ENCODE measurements at places on chromosomes 1 and 21. TPM values are rescaled to one million over a fixed set of nuclear protein-coding genes. Genes with fewer than 3 reads are reported as not detected.
A peak's percentile ranks its signal among the peaks of the same experiment; 100 is the strongest.

Gene TAS1R3
- total RNA-seq: 0.50 TPM

GRCh38 chr1:115192200-115192767, 103.0 kb upstream of the TSPAN2 start:
- no peak for DNase-seq
- H3K36me3 ChIP-seq: no peaks in the 10 kb centered on the region
- no peak overlapping the region for H3K4me3 ChIP-seq
- H3K4me1 ChIP-seq: peaks cover 22% of the 10 kb centered on the region
- no peaks in the 10 kb centered on the region for H3K27me3 ChIP-seq

- H3K4me3 ChIP-seq: no peak overlapping the region
- no peaks in the 10 kb centered on the region for H3K36me3 ChIP-seq
- no peak for DNase-seq
- H3K27me3 ChIP-seq: no peaks in the 10 kb centered on the region
- no peaks in the 10 kb centered on the region for H3K4me1 ChIP-seq
Observed at GRCh38 chr1:97976801-97977200, 56.0 kb upstream of the DPYD start.

- no peak for DNase-seq
- H3K36me3 ChIP-seq: no peaks in the 10 kb centered on the region
- H3K4me3 ChIP-seq: peak within 1 kb of the TSS; percentile 58
- peaks cover 11% of the 10 kb centered on the region for H3K4me1 ChIP-seq
Observed at GRCh38 chr1:36083635-36084496, at the start of gene TEKT2. TEKT2 (plus strand) TSS chr1:36084094; CDS start chr1:36084922, 828 bp downstream.

GRCh38 chr1:58813361-58813760, 29.5 kb upstream of the JUN start:
- H3K36me3 ChIP-seq: no peaks in the 10 kb centered on the region
- no peak overlapping the region for H3K27ac ChIP-seq
- H3K4me3 ChIP-seq: no peak overlapping the region

- H3K27ac ChIP-seq: peak overlapping the region; percentile 94
- no peak for DNase-seq
- H3K36me3 ChIP-seq: peaks cover 26% of the 10 kb centered on the region
- H3K27me3 ChIP-seq: peaks cover 10% of the 10 kb centered on the region
Observed at GRCh38 chr1:152035539-152036266, 1.1 kb downstream of the S100A11 start.

- H3K36me3 ChIP-seq: no peaks in the 10 kb centered on the region
- peak overlapping the region; percentile 86 for H3K27ac ChIP-seq
- H3K4me3 ChIP-seq: peak overlapping the region; percentile 8
- H3K4me1 ChIP-seq: peaks cover 50% of the 10 kb centered on the region
Observed at GRCh38 chr1:41902159-41902577, 16.6 kb downstream of the HIVEP3 start.

Gene SEC16B
- 4.2 TPM for total RNA-seq

Gene DPT
- total RNA-seq: not detected

GRCh38 chr1:81472387-81472786, 328.3 kb upstream of the ADGRL2 start:
- H3K4me1 ChIP-seq: no peaks in the 10 kb centered on the region
- no peaks in the 10 kb centered on the region for H3K27me3 ChIP-seq
- DNase-seq: no peak
- H3K4me3 ChIP-seq: no peak overlapping the region

DNA sequence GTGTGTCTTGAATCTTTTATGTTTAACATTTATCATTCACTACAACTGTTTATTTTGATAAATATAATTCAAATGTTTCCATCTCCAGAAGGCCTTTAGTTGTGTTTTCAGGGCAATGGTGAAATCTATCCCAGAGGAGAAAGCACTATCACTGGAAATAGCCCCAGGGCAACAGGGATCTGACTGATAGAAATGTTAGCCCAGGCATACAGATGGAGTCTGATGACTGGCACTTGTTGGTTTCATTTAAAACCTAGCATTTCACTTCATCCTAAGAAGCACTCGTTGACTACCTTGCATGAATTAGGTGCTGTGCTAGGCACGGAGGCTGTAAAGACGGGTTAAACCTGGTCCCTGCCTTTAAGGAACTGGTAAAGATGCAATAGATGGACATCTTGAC, 103.1 kb downstream of the C1orf21 start:
- H3K27ac ChIP-seq: no peak overlapping the region
- H3K27me3 ChIP-seq: no peaks in the 10 kb centered on the region

DNA sequence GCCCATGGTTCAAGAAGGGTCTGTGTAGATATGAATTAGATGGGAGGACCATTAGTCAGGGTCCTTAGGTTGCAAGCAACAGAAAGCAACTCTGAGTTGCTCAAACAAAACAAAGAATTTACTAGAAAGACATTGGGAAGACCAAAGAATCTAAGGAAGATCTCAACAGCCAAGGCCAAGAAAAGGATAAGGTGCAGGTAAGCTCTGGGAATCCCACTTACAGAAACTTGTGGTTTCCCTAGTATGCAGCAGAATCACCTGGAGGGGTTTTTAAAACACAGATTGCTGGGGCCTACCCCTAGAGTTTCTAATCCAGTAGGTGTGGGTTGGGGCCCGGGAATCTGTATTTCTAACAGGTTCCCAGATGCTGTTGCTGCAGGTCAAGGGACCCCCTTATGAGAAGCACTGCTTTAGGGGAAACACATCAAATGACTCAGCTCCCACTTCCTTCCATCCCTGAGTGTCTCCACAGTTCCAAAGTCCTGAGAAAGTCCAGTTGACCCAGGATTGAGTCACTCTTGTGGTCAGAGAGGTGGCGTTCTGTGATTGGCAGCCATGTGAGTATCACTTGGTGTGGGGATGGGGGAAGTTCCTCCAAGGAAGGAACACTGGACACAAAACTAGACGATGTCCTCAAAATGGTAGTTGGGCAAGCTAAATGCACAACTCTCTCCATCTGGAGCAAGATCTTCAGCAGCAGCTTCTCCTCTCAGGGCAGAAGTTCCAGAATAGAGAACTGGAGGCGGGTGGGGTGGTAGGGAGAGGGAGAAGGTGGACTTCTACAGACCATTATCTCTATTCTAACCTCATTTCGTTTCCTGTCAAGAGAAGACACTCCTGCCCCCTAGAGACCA, 24.2 kb upstream of the EYA3 start:
- H3K4me1 ChIP-seq: peaks cover 20% of the 10 kb centered on the region
- peak; percentile 64 for DNase-seq

DNA sequence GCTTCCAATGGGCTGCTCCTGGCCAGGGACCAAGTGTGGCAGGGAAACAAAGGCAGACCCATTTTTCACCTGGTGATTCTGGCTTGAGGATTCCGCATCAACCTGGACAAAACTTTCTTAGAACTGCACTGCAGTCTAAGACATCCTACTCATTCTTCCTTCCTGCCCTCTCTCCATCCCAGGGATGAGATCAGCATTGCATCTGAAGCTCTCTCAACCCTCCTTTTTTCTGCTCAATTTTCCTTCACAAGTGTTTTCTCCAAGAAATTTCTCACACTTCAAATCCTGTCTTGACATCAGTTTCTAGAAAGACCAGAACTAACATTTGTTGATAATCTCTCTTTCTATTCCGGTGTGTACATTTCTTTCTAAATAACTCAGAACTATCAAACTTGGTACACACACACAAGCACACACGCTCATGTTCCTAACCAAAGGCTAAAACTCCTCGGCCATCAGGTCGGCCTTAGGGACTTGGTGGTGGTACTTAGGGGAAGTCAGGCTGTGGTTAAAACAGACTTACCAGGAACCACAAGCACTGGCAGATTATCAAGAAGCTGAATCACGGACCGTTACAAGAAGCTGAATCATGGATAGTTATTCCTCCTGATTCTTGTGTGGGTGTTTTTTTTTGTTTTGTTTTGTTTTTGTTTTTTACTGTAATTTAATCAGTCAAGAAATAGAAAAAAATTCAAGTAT, 21.0 kb upstream of the CXADR start:
- peak overlapping the region; percentile 66 for H3K27ac ChIP-seq
- no peaks in the 10 kb centered on the region for H3K36me3 ChIP-seq
- DNase-seq: peak; percentile 100
- no peaks in the 10 kb centered on the region for H3K27me3 ChIP-seq
- peaks cover 18% of the 10 kb centered on the region for H3K4me1 ChIP-seq

Gene CLCNKB
- 0.36 TPM for total RNA-seq

DNA sequence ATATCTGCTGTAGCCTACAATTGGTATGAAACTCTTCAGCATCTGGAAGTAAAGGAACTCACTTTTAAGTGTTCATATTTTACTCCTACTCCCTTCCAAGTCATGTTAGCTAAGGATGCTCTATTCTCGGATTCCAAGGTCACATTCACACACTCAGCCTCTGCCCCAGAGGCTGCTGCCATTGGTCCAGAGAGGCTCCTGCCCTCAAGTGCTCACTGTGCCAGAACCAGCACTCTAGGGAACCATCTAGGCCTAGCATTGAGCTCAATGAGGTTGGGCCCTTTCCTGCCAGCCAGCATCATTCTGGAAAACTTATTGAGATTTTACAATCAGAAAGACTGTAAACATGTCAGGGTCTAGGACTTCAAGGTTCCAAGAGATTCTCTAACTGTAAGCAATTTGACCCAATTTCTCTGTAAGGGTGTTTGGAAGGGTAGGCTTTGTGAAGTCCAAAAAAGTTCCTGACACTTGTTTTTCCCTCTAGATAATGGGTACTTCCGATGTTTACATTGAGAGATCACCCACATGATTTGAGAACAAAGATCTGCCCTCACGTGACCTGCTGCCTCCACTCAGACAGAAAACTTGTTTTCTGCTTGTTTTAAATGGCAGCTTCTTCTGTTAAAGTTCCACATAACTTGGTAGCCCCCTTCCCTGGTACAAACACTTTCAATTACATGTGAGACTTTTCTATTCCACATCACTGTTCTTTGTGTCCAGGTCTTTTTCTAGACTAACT, 94.9 kb downstream of the MAB21L3 start:
- H3K4me1 ChIP-seq: no peaks in the 10 kb centered on the region
- H3K4me3 ChIP-seq: no peak overlapping the region
- no peaks in the 10 kb centered on the region for H3K36me3 ChIP-seq
- H3K27ac ChIP-seq: no peak overlapping the region
- no peak for DNase-seq
- H3K27me3 ChIP-seq: peaks cover 3% of the 10 kb centered on the region

GRCh38 chr1:156413391-156414246, 44.6 kb downstream of the RHBG start:
- H3K4me1 ChIP-seq: no peaks in the 10 kb centered on the region
- H3K4me3 ChIP-seq: no peak overlapping the region
- DNase-seq: no peak
- no peaks in the 10 kb centered on the region for H3K36me3 ChIP-seq
- no peak overlapping the region for H3K27ac ChIP-seq

DNA sequence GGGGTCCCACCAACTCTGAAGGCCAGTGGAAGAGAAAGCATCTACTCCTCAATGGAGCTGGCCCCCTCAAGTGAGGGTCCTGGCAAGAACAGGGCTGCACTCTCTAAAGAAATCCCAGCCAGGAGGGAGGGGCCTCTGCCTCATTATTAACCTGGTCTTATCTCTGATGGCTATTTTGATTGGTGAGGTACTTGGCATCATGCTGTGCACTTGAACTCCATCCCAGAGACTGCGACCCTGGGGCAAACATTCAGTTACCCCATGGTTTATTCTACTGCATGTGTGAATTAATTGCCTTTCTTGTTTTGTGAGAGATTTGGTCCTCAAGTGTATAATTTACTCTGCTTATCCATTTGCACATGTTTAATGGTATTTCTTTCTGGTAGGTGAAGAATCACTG, 55.0 kb upstream of the ETV3 start:
- H3K27ac ChIP-seq: no peak overlapping the region
- H3K4me3 ChIP-seq: no peak overlapping the region
- peaks cover 42% of the 10 kb centered on the region for H3K27me3 ChIP-seq
- H3K4me1 ChIP-seq: no peaks in the 10 kb centered on the region
- no peak for DNase-seq

DNA sequence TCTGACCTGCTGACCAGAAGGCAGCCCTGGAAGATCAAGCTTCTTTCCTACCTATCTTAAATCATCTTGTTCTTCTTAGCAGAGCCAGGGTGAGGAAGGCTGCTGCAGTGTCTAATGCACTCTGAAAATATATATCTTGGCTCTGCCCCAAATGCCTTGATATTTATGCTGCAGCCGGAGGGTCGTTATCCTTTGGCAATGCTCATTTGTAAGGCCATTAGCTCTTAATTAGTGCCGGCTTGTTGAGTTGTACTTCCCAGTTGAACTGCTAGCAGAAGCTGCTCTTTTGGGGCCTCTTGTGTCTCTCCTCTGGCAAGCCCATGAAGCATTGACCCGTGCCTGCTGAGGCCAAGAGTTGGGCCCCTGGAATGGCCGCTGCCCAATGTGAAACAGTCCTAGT, 4.2 kb upstream of the GNL2 start:
- H3K27ac ChIP-seq: no peak overlapping the region
- no peak for DNase-seq
- H3K36me3 ChIP-seq: no peaks in the 10 kb centered on the region
- H3K27me3 ChIP-seq: peaks cover 24% of the 10 kb centered on the region

GRCh38 chr1:200889571-200889970, 5.1 kb upstream of the INAVA start:
- no peak overlapping the region for H3K4me3 ChIP-seq
- H3K36me3 ChIP-seq: no peaks in the 10 kb centered on the region
- H3K4me1 ChIP-seq: peaks cover 9% of the 10 kb centered on the region
- H3K27ac ChIP-seq: no peak overlapping the region
- peaks cover 7% of the 10 kb centered on the region for H3K27me3 ChIP-seq
- DNase-seq: no peak

Gene BMP8A
- 0.34 TPM for total RNA-seq

Gene UTS2
- total RNA-seq: not detected

Gene WLS
- total RNA-seq: 171 TPM

Gene CFHR1
- 0.23 TPM for total RNA-seq

DNA sequence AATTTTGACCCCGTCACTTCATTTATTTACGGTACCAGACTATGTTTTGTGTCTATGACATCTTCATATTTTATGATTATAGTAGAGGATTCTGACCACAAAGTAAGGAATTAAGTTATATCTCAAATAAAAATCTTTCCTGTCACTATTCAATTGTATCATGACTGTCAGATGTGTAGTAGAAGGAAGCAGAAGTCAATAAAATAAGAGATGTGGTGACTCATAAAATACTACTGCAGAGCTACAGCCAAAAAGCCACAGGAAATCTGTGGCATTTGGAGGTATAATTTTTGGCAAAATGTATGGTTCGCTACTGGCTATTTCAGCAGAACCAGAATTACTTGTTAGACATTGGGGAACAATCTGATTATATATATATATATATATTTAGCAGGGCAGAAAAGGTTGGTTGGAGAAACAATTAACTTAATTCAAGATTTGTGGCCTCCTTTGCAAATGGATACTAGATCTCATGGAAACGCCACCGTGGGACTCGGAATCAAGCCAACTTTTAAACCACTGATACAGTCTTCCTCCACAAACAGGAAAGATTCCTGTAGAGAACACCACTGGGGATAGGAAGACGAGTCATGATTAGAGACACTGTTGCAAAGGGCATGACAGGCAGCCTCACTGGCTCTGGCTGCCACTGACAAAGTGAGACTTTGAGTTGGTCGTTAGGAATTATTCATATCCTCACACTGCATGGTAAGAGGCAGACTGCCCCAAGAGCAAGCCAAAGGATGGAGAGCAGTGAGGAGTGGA, 5.1 kb downstream of the FCRL2 start:
- DNase-seq: no peak
- H3K36me3 ChIP-seq: no peaks in the 10 kb centered on the region
- no peaks in the 10 kb centered on the region for H3K27me3 ChIP-seq
- H3K4me1 ChIP-seq: no peaks in the 10 kb centered on the region

GRCh38 chr1:34366875-34367624, 190.3 kb downstream of the C1orf94 start:
- no peak overlapping the region for H3K27ac ChIP-seq
- no peak for DNase-seq
- H3K27me3 ChIP-seq: peaks cover 3% of the 10 kb centered on the region

- no peaks in the 10 kb centered on the region for H3K36me3 ChIP-seq
- H3K27me3 ChIP-seq: no peaks in the 10 kb centered on the region
- DNase-seq: no peak
- no peak overlapping the region for H3K4me3 ChIP-seq
Observed at GRCh38 chr21:29449306-29449950, 150.7 kb downstream of the BACH1 start.

Data from astrocyte (in vitro differentiated cells and primary cell).